GM23338 (cell line): ENCODE measurements at places on chromosomes 5 and 9. TPM values are rescaled to one million over a fixed set of nuclear protein-coding genes. Genes with fewer than 3 reads are reported as not detected.

LRRC19 gene
- not detected in 2 replicates for total RNA-seq

STPG3 gene
- not detected in 2 replicates for total RNA-seq

ADAMTS2 gene
- total RNA-seq: 6.4 and 8.1 TPM in 2 replicates

RPL7A gene
- 2,020 and 2,188 TPM in 2 replicates for total RNA-seq

- DNase-seq: no peak
Observed at GRCh38 chr5:72633041-72633445, 125.8 kb upstream of the ZNF366 start.

DNA sequence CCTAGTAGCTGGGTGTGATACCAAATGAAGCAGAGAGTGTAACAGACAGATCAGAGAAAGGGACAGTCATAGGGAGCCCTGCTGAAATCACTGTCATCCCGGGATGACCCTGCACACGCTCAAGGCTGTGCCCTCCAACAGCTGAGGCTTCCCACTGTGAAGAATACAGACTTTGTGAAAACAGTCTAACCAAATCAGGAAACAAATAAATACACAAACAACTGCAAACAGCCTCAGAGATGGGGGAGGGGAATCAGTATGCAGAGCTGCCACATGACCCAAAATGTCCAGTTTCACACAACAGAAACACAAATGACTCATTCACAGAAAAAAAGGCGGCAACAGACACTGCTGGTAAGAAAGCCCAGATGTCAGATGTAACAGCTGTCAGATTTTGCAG lies 101.9 kb downstream of the ADAMTS2 start:
- no peak for DNase-seq

DNA sequence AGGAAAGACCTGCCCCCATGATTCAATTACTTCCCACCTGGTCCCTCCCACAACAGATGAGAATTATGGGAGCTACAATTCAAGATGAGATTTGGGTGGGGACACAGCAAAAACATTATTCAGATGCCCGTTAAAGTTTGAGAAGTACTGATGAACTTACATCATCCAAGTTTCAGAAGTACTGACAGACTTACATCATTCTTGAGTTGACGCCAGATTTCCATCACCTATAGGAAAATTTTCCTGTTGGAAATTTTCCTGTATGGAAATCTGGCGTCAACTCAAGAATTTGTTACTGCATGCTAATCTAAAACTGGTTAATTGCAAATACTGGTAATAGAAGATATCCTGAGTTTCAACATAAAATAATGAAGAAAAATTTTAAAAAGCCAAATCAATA lies 975.9 kb downstream of the MAT2B start:
- no peak for DNase-seq

GRCh38 chr5:54577528-54577927 lies 60.0 kb downstream of the SNX18 start:
- DNase-seq: no peak

DNA sequence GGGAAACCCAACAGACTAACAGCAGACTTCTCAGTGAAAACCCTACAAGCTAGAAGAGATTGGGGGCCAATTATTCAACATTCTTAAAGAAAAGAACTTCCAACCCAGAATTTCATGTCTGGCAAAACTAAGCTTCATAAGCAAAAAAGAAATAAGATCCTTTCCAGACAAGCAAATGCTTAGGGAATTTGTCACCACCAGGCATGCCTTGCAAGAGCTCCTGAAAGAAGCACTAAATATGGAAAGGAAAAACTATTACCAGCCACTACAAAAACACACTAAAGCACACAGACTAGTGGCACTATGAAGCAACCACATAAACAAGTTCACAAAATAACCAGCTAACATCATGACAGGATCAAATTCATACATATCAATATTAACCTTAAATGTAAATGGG lies 131.1 kb downstream of the OR2K2 start:
- DNase-seq: no peak

DNA sequence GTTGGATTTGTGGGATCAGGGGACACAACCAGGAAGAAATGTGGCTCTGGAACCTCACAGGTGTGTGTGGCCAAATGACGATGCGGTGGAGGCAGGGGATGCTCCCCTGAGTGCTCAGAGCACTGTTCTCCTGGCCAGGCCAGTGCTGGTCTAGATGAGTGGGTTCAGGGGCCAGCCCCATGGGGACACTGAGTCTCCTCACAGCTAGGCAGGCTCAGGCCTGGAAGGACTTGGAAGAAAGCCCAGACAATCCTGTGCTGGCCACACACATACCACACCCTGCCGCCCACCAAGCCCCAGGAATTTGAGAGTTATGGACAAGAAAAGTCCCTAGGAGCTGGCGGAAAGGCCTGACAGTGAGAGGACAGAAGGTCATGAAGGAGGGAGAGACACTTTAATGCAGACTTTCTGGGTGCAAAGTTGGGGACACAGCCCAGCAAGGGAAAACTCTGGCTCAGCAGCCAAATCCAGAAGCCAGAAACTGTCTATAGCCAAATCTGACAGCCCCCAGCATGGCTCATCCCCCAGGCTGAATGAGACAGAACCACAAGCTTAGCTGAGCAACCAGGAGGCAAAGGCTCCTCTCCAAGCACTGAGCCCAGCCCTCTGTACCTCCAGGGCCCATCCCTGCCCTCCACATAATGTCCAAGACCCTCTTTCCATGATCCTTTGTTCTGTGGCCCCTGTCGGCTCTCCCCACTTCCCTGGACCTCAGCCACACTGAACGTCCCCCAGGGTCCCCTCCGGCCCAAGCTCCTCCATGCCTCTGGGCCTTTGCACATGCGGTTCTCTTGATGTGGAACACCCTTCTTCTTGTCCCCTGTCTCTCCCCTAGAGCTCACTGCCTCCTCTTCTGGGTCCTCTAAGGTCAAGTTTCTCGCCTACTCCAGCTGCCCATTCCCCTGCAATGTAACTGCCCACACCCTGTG lies 22.4 kb downstream of the LHX6 start:
- DNase-seq: no peak

DNA sequence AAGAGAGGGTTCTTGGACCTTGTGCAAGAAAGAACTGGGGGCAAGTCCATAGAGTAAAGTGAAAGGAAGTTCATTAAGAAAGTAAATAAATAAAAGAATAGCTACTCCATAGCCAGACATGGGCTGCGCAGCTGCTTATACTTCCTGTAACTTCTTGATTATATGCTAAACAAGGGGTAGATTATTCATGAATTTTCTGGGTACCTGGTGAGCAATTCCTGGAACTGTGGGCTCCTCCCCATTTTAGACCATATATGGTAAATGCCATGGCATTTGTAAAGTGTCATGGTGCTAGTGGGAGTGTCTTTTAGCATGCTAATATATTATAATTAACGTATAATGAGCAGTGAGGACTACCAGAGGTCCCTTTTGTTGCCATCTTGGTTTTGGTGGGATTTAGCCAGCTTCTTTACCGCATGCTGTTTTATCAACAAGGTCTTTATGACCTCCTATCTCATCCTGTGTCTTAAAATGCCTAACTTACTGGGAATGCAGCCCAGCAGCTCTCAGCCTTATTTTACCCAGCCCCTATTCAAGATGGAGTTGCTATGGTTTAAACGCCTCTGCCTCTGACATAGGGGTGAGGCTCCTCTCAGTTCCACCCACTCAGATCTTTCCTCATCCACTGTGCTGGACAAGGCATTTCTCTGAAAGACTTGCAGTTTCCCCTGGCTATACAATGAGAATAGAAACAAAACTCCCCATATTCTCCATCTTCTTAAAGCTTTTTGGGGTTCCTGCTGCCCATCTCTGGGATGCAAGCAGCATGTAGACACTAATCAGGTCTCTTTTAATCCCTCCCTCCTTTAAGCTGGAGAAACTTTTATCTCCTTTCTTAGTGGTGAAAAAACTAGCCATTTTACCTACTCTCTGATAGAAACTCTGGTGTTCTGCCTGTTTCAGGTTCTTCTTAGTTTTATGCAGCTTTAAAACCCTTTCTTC lies 91.2 kb downstream of the ARRDC3 start:
- no peak for DNase-seq

- DNase-seq: peak; percentile 93
Observed at GRCh38 chr9:94603259-94604160, 9.9 kb upstream of the FBP2 start.

GRCh38 chr9:107177243-107177839 lies 105.7 kb upstream of the RAD23B start:
- no peak for DNase-seq
